ENCODE measurements at places on chromosomes 12 and 14.

DNA sequence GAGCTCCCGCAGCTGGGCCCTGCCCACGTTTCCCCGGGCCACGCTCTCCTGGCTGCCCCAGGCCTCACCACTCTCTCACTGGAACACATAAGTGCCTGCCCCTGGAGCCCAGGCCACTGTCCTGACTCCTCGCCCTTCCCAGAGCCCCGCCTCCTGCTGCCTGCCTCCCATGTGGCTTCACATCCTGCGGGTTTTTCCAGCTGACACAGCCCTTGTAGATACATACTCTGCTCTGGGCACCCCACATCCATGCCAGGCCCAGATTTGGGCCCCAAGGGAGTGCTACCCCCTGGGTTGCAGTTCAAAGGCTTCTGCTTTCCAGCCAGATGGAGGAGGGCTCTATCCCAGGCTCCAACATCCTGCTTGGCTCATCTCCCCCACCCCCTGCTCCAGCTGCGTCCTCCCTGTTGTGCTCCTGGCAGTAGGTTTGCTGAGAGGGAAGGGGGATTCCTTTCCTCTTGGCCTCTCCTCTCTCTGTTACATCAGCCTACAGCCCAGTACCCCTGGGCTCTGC is 60.1 kb downstream of the TSPAN9 start:
- no peak for DNase-seq

- no peak for DNase-seq
Measured at GRCh38 chr12:47892819-47893218, 12.0 kb downstream of the VDR start.

GRCh38 chr12:69466867-69467266 is 3.3 kb upstream of the FRS2 start:
- no peak for DNase-seq

DNA sequence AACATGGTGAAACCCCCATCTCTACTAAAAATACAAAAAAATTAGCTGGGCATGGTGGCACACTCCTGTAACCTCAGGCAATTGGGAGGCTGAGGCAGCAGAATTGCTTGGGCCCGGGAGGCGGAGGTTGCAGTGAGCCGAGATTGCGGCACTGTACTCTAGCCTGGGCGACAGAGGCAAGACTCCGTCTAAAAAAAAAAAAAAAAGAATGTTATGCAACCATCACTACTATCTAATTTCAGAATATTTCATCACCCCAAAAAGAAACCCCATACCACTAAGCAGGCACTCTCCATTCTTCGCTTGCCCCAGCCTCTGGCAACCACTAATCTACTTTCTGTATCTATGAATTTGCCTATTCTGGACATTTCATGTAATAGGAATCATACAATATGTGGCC is 68.8 kb upstream of the AMN start:
- no peak for DNase-seq

DNA sequence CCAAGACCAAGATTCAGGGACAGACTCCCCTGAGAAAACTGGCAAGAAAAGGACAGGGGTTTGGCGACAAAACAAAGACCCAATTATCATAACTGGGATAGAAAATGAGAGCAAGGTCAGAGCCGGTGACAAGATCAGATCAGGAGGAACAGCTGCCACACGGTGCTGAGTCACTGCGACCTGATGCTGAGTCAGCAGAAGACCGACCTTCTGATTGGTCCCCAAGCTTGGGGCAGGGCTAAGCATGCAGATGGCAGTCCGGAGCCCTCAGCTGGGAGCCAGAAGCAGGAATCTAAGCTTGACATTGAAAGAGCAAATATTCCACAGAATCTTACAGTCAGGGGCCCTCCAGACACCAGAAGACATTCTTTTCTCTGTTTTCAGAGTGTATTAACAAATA is 19.1 kb upstream of the ARMH4 start:
- DNase-seq = peak; percentile 43

DNA sequence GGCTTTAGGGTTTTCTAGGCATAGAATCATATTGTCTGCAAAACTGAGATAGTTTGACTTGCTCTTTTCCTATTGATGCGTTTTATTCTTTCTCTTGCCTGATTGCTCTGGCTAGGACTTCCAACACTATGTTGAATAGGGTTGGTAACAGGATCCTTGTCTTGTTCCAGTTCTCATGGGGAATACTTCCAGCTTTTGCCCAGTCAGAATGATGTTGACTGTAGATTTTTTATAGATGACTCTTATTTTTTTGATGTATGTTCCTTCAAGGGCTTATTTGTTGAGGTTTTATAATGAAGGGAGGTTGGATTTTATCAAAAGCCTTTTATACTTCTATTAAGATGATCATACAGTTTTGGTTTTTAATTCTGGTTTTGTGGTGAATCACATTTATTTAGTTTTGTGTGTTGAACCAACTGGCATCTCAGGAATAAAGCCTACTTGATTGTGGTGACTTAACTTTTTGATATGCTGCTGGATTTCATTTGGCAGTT is 478.2 kb downstream of the TMEM117 start:
- DNase-seq = no peak

DNA sequence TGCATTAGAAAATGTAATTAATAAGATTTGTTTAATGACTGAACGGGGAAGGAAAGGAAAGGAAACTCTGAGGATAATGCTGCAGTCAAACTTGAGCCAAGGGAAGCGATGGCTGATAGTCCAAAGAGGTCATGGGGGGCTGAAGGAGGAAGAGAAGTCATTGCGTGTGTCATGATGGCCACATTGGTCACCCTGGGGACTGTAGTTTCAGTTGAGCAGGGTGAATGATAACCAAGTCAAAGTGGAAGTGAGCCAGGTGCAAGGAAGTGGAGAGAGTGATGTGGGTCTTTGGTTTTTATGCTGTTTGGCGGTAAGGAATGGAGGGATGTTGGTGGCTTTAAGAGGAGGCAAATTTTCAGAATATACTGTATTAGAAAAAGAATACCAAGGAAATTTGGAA is 21.6 kb downstream of the C12orf75 start:
- DNase-seq = no peak

DNA sequence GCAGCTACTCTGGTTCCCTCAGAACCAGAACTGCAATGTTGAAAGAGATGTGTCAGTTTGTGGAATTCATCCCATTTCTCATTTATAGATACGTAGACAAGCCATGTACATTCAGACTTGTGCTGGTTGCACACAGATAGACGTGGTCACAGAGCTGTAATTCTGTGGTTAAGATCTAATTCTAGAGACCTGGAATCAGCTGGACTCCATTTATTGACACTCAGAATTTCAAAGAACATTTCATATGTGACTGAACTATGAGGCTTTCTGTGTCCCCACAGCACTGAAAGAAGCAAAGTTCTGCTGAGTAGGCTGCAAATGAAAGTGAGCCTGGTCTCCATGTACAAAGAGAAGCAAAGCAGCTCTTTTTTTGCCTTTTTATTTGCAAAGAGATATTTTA is 220.2 kb upstream of the NAV3 start:
- DNase-seq = no peak

- DNase-seq = no peak
Measured at GRCh38 chr12:104109446-104110271, 28.4 kb downstream of the NFYB start.

GRCh38 chr14:99229654-99230207 is 42.3 kb downstream of the BCL11B start:
- DNase-seq = no peak
